ENCODE measurements at places on chromosomes 6 and 20.

DNA sequence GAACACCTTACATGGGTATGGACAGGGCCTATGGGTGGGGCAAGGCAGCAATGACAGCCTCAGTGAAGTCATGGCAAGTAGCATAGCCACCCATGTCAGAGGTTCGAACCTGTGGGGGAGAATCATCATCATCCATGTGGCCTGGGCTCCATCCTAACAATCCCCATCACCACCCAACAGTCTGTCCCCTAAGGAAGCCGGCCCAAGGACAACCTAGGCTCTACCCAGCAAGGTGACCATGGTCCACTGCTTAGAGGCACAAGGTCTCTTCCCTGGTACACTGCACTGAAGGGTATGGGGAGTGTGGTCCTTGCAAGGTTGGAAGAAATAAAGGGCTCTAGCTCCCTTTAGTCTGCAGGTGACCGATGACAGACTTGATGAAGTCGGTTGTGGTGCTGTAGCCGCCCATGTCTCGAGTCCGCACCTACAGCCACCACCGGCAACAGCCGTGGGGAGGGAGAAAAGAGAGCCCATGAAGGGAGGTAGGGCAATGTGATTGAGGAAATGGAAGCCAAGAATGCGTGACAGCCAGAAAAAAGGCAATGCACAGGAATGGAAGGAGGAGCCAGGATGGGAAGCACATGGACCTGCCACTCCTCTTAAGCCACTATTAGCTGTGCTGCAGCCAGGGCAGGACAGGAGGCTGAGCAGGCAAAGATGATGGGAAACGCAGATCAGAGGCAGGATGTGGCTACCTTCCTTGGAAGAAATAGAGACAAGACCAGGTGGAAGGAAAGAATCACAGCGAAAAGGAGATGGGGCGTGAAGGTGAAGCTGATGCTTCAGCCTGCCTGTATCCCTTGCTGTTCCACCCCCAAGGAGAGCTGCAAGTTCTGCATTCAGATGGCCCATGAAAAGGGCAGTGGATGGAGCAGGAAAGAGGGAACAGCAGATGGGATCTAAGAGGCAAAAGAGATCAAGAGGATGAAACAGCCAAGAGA, 5.3 kb downstream of the IDH3B start:
- DNase-seq = no peak

GRCh38 chr6:3618642-3619041, 132.9 kb downstream of the PXDC1 start:
- DNase-seq = no peak

- DNase-seq = no peak
These were observed 25.6 kb downstream of the MMP24 start for GRCh38 chr20:35252037-35252461.

DNA sequence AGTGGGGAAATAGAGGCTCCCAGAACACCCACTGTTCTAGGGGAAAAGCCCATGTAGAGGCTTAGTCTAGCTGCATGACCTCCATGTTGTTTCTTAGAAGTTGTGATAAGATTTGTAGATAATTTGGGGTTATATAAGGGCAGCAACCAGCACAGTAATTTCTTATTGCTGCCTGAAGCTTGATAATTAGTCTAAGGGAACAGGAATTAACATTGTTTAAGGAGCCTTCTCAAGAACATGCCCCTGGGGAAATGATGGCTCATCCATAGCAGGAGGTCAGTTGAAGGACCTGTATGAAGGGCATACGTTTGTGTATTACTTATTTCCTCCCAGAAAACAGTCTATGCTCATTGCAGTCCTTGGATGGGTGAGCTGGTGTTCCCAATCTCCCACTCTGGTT, 170.7 kb upstream of the SCGN start:
- no peak for DNase-seq

DNA sequence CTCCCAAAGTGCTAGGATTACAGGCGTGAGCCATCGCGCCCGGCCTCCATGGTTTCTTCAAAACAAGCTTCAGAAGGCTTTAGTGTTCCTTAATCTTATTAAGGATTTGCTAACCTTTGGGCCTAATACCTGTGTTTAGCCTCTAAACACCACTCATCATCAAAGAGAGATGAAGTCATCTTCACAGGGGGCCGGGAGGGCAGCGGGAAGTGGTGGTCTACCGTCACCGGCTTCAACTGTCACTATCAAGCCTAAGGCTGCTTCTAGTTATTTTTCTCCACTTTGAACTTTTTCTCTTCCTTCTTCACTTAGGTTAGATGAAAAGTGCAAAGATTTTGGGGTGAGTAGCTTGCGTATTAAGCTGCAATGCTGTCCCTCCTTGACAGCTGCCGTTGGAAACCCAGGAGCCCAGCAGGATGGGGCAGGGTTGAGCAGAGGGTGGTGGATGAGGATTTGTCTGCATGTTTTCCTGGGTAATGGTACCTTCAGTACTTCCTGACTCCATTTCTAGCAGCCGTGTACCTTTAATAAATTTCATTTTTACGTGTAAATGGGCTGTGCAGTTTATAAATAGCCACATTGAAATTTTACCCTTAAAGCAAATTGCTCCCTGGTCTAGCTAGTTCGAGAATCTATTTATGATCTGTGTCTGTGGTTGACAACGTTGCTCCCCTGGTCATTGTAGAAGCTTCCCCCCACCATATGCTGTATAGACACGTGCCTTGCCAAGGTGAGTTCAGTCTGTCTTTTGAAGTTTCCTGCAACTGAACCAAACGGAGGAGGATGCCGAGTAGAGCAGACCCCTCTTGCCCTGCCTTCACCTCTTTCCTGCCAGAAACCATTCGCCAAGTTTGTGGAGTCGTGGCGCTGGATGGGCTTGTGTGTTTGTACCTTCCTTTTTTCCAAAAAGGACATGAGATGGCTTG, 64.8 kb downstream of the SYNJ2 start:
- DNase-seq = no peak

DNA sequence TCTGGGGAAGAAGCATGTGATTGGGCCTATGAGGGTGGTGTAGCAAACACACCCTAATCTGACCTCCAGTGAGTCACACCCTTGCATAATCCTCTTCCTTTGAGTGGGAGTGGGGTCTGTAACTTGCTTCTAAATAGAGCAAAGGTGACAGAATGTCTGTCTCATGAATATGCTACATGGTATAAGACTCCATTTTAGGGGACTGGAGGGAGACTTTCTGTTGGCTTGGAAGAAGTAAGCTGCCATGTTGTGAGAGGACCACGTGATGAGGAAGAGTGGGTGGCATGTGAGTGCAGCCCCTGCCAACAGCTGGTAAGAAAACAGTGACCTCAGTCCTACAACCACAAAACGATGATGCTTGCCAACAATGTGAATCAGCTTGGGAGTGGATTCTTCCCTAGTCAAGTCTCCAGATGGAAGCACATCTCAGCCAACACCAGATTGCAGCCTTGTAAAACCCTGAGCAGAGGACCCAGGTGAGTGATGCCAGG, 3.7 kb downstream of the AK9 start:
- no peak for DNase-seq
